ENCODE measurements at places on chromosomes 2 and 18.

- peak; percentile 79 for DNase-seq
These were observed 603 bp downstream of the ATAD2B start for GRCh38 chr2:23926290-23926749.

DNA sequence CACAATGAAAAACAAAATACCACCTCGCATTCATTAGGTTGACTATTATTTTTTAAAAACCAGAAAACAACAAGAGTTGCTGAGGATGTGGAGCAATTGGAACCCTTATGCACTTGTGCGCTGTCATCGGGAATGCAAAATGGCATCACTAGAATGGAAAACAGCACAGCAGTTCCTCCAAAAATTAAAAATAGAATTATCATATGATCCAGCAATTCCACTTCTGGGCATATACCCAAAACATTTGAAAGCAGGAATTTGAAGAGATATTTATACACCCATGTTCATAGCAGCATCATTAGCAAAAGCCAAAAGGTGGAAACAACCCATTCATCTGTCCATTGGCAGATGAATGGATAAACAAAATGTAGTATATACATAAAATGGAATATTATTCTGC, 11.9 kb upstream of the NMUR1 start:
- no peak for DNase-seq

DNA sequence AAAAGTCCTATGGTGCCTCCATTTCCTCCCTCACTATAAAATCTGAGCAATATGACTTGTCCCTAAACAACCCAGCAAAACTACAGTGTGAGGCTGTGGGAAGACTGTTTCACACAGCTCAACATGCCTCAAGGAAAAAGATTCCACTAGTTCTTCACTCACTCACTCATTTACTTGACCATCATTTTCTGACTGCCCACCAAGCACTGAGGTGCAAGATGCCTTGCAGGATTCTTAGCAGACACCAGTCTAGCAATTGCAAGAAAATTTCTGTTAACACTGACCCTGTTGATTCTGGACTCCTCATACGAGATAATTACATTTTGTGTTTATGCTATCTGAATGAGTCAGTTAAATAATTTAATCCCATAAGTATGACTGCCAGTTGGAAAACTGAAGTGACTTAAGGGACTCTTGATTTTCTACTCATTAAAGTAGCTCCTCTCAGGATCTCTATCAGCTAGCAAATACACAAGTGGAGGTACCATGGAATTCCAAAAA, 51.9 kb upstream of the PCBP1 start:
- DNase-seq = no peak

DNA sequence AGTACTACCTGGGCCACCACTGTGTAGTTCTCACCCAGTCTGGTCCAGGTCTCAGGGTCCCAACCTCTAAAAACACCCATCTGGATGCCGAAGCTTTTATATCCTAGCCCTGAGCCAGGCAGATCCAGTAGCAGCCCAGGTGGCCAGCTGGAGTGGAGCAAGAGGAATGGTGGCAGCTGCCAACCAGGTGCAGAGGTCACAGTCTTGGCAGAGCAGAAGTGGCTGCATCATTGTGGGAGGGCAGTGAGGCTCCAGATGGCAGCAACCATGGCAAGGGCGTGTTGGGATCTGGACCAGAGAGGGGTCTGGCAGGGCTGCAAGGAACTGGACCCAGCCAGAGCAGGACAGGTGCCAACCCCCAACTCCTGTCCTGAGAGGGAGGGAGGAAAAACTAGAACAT, 72.2 kb upstream of the AGAP1 start:
- DNase-seq = no peak

- DNase-seq = no peak
These were observed 38.6 kb upstream of the CHST9 start for GRCh38 chr18:27223526-27224291.

- no peak for DNase-seq
These were observed 74.3 kb downstream of the GREB1L start for GRCh38 chr18:21316296-21316695.

GRCh38 chr18:79379931-79380815, 15.6 kb upstream of the NFATC1 start:
- DNase-seq = no peak

DNA sequence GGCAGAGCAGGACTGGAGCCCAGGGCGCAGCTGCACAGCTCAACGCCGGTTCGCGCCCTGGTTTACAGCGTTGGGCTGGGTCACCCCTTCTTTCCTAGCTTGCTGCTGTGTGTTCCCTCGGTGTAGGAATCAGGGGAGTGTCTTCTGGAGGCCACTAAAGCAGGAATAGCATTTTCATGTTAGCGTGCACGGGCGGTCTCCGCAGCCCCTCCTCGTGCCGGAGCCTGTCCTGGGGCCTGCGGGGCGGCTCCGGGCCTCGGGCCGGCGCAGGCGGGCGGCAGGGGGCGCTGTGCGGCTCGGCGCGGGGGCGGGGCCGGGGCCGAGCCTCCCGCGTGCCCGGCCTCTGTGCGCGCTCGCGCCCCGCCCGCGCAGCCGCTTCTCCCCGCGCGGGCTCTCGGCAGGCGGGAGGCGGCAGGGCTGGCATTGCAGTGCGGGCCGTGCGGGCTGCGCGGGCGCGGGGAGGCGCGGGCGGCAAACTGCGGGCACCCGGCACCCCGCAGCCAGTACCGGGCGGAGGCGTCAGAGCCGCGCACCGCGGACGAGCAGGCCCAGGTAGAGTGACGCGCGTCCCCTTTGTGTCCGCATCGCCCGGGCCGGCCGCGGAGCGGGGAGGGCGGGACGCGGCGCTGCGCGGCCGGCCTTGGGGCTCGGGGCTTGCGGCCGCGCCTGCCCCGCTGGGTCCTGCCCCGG, at the start of gene RNF144A:
TSS of gene RNF144A (plus strand) at position 342 of the 690 bp plus-strand sequence. CDS start 79,515 bp downstream, outside the sequence.
- DNase-seq = peak; percentile 30

DNA sequence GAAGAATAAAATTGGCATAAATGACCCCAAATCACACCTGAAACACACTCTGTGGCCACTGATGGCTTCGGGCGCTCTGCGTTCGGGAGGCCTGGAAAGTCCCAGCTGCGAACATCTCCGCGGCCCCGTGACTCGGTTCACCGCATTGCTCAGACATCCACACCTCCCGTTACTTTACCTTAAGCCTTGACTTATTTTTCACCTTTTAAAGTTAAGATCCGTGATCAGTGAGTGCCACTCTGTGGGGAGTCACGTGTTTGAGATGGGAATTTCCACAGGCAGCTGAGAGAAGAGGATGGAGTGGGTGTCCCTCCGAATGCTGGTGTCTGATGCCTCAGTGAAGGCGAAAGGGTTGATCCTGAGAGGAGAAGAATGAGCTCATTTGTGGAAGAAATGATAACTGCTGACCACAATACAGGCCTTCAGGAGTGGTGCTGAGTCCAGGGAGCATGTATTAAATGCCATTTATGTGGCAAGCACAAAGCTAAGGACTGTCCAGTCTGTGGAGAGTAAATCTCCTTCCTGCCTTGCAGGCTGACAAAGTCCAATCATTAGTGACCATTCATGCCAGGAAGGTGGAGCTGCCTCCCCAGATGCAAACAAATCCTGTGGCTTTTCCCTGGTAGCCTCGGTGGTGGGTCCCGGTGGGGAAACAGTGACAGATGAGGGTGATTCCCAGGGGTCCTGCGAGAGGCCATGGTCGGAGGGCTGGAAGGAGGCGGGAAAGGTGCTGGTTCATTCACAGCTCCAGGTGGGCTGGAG, 168.8 kb downstream of the RTP5 start:
- DNase-seq = no peak

Measured in hypothalamus (tissue), 51 donors.